GM23338 (cell line): ENCODE measurements at places on chromosomes 7 and 10.
A peak's percentile ranks its signal among the peaks of the same experiment; 100 is the strongest.

DNA sequence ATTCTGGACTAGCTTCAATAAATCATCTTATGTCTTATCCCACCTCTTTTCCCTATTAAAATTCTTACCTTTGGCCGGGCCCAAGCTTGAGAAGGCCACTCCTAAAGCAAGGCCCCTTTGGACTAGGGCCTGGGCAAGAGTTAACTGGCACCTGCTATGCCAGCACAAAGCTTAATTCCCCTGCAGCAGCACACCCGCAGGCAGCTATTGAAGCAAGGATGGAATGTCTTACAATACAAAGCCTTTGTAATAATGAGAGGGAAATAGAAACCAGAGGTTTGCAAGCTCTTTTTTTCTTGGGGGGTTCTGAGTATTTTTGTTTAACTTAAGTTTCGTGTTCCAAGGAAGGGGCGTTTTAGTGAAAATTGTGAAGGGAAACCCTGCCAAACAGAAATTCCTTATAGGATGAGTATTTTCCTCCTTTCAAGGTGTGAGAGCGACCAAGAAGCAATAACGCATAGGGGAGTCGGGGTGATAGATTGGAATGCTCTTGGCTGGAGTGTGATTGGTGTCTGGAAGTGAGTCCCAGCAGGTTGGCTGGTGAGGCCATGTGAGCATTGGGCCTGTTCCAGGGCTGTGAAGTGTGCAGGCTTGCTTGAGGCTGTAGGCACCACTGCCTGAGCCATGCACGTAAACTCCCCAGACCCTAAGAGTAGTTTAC is 148.5 kb downstream of the KIAA1217 start:
- DNase-seq: peak; percentile 51

DNA sequence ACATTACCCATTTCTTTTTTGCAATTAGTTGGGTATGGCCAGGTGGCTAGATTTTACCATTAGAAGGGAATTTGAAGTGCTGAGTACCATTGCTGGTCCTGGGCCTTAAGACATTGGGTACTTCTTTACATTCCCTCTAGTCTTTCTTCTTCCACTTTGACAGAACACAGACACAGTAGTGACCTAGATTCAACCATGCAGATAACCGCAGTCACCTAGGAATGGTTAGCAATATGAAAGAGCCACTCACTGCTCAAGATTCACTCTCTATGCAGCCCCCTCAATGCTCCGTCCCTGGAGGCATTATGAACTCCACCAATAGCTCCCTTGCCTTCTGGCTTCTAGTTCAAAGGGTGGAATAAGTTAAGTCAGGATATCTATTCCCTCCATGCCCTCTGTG is 16.2 kb upstream of the PON1 start:
- no peak for DNase-seq

GRCh38 chr7:88401009-88401623 is 94.4 kb upstream of the STEAP4 start:
- DNase-seq: peak; percentile 54

DNA sequence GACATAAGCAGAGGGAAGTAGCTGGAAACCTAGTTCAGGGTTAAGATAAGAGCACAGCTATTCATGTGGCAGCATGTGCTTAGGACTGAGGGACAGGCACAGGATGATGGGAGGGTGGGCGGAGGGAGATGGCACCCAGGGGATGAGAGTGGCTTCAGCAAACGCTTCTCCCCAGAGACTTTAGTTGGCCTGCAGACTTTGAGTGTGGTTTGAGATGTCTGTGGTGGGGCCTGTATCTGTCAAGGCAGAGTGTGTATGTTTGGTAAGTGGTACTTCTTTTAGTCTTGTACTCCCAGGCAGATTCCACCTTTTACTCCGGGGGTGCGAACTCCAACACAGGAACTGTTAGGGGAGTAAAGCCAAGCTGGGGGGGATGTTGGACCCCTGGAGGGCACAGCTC is 88.9 kb downstream of the WDFY4 start:
- DNase-seq: no peak

GRCh38 chr10:122499491-122499941 is 38.2 kb downstream of the HTRA1 start:
- DNase-seq: no peak

DNA sequence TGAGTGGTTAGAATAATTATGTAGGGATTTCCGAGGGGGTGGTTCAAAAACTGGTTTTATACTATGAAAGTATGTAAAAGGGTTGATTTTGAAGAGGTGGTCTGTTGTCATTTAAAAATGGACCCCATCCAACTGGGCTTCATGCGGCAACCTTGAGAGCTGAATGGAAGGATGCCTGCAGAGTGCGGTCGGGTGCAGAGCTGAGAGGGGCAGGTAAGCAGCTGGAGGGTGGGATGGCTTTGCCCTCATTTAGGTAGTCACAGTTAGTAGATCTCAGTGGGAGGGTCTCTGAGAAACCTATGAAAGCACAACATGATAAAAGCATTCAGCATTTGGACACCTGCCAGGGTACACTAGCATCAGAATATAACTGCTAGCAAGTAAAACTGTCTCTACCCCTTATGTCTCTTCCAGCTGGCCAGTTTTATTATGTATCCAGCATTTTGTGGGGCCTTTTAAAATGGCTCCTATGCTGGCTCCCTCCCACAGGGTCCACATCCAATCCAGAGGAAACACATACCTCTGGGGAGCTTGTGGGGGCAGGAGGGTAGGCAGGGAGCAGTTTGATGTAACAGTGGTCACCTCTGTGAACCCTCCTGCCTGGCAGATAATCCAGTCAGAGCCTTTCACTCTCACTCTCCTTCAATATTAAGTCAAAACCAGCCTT is 75.9 kb upstream of the MAGI2 start:
- no peak for DNase-seq

DNA sequence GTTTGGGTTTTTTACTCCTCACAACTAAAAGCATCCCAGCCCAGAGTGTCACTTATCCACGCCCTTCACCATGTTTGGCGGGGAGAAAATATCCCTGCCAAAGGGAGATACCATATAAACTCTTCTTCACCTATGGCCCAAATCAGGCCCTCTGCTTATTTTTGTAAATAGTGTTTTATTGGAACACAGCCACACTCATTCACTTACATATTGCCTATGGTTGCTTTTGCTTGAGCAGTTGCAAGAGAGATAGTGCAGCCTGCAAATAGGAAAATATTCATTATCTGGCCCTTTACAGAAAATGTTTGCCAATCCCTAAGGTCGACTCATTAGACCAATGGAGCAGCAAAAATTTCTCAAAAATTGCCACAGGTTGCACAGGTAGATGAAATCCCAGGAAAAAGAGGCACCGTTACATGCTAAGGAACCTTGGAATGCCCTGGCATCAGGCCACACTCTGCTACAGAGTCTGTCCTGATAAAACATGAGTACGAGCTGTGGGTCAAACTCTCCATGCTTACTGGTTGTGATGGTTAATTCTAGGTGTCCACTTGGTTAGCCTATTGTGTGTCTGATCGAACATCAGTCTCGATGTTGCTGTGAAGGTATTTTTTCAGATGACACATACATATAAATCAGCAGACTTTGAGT is 7.9 kb upstream of the RASSF4 start:
- DNase-seq: no peak

- DNase-seq: no peak
Measured at GRCh38 chr7:133851411-133851810, 275.7 kb upstream of the LRGUK start.

- DNase-seq: no peak
Measured at GRCh38 chr10:21166557-21167287, 269.6 kb upstream of the NEBL start.

DNA sequence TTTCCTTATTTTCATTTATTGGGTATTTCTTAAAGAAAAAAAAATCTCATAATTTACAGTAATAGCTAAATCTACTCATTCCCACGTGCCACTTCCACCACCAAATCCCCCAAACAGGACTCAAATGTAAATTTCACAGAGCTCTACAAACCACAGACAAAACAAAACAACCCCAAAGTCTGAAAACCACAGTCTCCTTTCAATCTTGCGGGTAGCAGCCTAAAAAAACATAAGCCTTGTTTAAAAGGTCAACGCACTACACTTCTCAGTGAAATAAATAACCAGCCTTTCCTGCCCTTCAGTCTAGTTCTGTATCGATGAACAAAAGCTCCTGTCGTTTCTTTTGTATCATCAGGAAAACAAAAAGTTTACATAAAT is 121.8 kb upstream of the AFAP1L2 start:
- no peak for DNase-seq

- DNase-seq: no peak
Measured at GRCh38 chr7:22390516-22390915, 33.6 kb upstream of the RAPGEF5 start.

DNA sequence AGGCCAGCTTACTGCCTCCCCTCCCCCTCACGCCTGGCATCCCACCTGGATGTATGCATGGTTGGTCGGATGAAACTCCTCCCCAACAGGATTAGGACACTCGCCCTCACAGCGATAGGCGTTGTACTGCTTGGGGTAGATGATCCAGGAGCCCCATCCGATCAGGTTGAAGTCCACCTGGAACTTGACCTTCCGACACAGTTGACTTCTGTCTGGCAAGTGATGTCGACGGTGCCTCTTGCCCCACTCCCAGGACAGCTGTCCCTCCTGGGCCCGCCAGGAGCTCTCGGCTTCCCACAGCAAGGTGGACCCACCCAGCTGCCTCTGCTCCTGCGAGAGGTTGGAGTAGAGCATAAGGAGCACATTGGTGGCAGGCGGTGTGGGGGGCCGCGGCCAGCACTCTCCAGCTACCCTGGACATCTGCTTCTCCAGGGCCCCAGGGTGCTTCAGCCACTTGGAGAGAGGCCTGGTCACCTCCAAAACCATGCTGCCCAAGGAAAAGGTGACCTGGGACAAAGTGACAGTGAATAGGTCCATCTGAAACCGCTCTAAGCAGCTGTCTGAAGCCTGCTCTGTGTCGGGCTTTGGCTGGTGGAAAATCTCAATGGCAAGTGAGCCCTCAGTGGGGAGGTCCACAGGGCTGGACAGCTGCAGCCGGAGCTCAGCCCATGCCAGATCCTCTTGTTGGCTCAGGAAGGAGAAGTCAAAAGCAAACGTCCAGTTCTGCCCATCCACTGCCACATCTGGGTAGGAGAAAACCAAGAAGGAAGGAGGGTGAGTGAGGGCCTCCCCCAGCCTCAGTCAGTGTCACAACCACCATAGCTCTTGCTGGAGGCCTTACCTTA is 6.0 kb downstream of the NODAL start:
- DNase-seq: no peak

GRCh38 chr10:397321-398068 is 262.2 kb downstream of the ZMYND11 start:
- peak; percentile 28 for DNase-seq

GRCh38 chr10:22369434-22370072 is 24.3 kb downstream of the SPAG6 start:
- no peak for DNase-seq
